Fibroblast of skin of left quadriceps (primary cell): ENCODE measurements at places on chromosomes 3 and 15.
A peak's percentile ranks its signal among the peaks of the same experiment; 100 is the strongest.

DNA sequence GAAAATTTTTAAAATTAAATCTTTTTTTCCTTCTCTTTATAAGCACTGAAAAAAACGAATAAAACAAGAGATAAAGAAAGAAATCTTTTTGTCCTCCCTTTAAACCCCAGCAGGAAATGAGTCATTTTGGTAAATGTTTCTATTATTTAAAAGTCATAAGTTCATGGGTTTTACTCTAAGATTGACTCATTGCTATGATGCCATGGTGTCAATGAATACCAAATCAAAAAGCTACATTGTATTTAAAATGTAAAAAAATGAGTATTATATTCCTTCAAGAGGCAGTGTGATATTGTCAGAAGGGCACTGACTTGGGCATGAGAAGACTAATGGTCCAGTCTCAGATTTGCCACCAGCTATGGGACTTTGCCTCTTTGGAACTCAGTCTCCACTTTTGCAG is 303.4 kb upstream of the DNAJC19 start:
- DNase-seq, result no peak

DNA sequence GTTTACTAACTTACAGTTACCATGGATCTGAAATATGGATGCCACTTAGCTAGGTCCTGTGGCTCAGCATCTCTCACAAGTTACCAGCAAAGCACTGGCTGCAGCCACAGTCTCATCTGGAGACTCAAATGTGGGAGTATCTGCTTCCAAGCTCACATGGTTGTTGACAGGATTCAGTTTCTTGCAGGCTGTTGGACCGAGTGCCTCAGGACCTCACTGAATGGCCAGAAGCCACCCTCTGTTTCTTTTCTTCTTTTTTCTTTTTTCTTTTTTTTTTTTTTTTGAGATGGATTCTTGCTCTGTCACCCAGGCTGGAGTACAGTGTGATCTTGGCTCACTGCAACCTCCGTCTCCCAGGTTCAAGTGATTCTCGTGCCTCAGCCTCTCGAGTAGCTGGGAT is 20.1 kb upstream of the AMOTL2 start:
- DNase-seq, result no peak

- DNase-seq, result no peak
Observed at GRCh38 chr3:119352034-119352609, 57.9 kb downstream of the ARHGAP31 start.

- no peak for DNase-seq
Observed at GRCh38 chr3:177351757-177352158, 154.5 kb upstream of the TBL1XR1 start.

- DNase-seq, result no peak
Observed at GRCh38 chr15:68888419-68888818, 41.9 kb upstream of the SPESP1 start.

- peak; percentile 22 for DNase-seq
Observed at GRCh38 chr3:70531063-70531657, 218.7 kb upstream of the MDFIC2 start.

- no peak for DNase-seq
Observed at GRCh38 chr3:5531039-5531438, 343.5 kb downstream of the EDEM1 start.

- DNase-seq, result peak; percentile 47
Observed at GRCh38 chr3:101950510-101950909, 101.2 kb downstream of the NFKBIZ start.

DNA sequence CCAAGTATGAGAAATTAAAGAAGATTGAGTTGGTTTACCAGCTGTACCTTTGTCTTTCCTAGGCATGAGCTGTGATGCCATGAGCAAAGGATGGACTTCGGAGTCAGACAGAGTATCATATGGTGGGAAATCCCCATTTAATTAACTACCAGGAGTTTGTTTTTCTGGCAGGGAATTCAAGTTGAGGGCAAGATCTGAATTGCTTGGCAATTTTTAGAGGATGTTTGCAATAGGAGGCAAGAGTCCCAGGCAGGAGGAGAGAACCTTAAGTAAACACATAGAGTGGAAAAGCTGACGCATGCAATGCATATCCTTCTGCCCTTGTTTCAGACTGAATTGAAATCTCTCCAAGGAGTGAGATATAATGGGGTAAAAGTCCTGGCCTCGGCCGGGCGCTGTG is 569.7 kb upstream of the MDFIC2 start:
- no peak for DNase-seq

DNA sequence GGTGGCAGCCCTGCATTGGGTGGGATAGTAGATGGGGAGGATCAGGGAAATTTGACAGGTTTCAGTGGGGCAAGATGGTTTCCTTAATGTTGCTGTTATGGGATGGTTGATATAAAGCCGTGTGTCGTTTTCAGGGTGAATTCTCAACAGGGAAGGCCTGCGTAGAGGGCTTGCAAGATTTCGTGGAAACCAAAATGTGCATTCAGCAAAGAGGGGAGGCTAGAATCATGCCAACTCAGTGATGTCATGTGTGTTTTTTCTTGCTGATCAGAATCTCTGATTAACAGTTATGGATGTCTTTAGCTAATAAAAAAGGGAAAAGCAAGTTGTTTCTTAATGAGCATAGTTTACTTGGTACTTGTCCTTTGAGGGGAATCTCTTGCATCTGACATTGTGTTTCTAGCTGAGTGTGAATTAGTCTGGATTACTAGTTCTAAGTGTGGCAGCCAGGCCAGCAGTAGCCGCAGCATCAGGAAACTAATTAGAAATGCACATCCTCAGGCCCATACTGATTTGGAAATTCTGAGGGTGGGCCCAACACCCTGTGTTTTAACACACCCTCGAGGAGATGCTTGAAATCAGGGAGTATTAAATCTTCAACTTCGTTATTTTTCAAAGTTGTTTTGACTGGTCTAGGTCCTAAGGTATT is 24.8 kb downstream of the MRAS start:
- no peak for DNase-seq

GRCh38 chr3:48694610-48695392 is 9.1 kb upstream of the NCKIPSD start:
- peak; percentile 60 for DNase-seq

GRCh38 chr15:101136381-101137268 is 115.2 kb downstream of the CHSY1 start:
- DNase-seq, result no peak

DNA sequence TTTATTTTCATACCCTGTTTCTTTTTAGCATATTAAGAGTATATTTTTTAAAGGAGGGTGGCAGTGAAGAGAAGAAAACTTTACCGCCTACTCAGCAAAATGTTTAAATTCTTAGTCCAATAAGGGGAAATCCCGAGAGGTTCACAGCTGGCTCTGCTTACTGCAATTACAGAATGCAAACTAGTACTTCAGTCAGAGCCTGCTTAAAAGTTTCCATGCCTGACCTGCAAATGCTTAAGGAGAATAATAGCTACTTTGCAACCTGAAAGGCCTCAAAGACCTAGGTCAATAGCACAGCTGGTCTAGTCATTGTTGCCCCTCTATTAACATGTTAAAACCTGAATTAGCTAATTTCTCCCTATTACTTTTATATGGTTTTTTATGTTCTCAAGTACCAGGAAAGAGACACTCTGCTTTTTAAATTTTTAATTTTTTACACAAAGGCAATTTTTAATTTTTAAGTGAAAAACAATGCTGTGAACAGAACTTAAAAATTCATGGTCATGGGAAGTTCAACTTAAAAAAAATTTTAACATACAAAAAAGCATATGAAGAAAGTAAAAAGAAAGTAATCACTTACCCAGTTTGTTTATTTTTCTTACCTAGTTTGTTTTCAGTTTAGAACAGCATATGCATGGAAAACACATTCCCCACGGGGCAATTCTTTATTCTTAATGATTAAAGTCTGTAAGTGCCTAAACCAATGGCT is 79.2 kb downstream of the P3H2 start:
- DNase-seq, result no peak

GRCh38 chr3:150268426-150269391 is 139.4 kb upstream of the TSC22D2 start:
- no peak for DNase-seq

- DNase-seq, result no peak
Observed at GRCh38 chr15:22918056-22918455, 62.1 kb downstream of the CYFIP1 start.

DNA sequence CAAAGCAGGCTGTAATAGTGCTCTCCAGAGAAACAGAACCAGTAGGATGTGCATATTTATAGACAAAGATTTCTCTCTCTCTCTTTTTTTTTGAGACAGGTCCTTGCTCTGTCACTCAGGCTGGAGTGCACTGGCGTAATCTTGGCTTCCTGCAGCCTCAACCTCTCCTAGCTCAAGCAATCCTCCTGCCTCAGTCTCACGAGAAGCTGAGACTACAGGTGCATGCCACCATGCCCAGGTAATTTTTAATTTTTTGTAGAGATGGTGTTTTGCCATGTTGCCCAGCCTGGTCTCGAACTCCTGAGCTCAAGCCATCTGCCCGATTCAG is 67.1 kb upstream of the CHD2 start:
- no peak for DNase-seq

DNA sequence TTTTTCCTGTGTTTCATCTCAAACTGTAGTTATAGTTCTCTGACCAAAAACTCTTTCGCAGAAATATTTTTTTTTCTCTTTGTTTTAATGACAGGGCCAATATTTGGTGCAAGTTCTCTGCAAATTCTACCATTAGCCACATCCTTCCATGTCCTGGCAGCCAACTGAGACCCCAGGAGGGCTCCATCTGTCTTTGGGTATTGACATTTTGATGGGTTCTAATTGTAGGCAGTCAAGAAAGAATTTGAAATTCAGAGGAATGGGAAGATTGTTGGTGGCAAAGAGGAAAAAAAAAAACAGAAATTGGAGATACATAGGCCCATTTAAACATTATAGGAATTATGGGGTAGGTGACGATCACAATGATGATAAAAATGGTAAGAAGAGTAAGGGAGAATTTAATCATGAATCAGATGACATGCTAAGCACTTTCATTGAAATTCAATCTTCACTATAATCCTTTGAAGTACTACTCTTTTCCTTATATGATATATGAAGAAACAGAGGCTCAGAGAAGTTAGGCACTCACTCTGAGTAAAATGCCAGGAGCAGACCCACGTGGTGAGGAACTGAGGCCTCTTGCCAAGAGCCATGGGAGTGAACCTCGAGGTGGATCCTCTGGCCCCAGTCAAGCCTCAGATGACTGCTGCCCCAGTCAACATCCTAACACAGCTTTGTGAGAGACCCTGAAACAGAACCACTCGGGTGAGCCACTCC is 151.4 kb downstream of the PDZRN3 start:
- DNase-seq, result no peak

DNA sequence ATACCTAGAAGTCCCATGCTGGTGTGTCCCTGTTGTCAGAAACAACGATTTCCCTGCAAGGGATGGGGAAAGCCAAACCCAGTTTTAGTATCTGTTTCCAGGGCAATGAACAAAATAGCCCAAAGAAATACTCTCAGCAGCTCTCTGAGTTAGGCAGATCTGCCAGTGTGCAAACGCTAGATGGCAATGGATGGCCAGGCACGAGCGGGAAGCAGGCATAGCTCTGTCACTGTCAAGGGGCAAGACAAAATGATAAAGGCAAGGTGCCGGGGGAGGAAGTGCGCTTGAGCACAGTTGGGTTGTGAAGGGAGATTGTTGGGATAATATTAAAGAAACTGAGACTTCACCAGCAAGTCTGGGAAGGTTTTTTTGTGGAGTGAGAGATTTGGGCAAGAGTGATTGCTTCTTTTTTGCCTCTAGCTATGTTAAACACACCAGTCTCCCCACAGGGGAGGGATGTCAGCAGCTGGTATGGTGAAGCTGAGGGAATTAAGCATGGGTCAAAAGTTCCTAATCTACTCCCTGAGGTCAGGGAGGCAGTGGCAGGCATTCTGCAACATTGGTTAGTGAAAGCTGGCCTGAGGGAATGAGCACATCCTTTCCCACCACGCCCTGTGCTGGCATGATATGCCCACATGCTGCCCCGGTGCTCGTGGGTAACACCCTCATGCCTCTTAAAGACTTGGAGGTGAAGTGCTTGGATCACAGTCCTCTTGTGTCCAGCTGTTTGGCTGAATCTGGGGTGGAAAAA is 117.5 kb downstream of the PDCD6IP start:
- DNase-seq, result no peak

DNA sequence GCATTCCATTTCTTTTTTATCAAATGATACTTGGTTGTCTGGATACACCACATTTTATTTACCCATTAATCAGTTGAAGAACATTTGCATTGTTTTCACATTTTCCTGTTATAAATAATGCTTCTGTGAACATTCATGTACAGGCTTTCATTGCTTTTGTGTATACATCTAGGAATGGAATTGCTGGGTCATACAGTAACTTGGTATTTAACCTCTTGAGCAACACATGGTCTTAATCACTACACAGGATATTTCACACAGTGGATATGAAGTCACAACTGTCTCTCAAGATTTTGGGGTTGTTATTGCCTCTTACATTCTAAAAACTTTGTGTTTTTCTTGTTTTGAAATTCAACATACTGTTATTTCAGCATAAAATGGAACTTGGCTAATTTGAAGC is 48.2 kb downstream of the C3orf85 start:
- DNase-seq, result peak; percentile 3
